ENCODE measurements at places on chromosomes 7 and 10.
A peak's percentile ranks its signal among the peaks of the same experiment; 100 is the strongest.

GRCh38 chr10:103177123-103177522 is 15.9 kb downstream of the NT5C2 start:
- DNase-seq = no peak

GRCh38 chr7:55365205-55365674 is at the start of gene LANCL2:
TSS of gene LANCL2 (plus strand) at chr7:55365337. CDS start at chr7:55366026, 689 bp downstream.
- peak; percentile 22 for DNase-seq

DNA sequence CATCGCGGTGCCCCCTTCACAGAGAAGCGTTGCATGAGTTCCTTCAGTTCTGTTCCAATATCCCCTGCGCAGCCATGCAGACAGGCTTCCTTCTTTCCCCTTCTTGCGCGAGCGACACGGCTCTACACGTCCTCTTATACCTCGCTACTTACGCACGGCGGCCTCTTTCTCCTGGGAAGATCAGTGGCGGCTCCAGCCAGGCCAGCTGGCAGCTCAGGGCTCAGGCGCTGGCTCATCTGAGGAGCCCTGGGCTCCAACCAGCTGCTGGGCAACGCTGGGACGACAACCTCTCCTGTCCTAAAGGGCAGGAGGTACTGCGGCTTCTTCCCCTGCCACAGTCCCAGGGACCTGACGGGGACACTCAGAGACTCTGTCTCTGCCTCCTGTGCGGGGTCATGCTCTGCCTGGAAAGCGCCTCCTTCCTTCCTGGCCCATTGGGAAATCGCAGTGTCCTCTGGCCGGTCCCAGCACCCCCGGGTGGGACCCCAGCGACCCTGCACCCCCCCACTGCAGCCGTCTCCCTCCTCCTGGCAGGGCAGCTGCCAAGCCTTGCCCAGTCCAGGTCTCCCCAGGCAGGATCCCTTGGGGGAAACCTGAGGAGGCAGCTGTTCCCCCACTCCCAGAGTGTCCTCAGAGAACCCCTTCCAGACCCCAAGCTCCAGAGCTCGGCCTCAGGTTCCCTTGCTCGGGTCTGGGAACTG is 5.0 kb upstream of the FAM20C start:
- DNase-seq = no peak

DNA sequence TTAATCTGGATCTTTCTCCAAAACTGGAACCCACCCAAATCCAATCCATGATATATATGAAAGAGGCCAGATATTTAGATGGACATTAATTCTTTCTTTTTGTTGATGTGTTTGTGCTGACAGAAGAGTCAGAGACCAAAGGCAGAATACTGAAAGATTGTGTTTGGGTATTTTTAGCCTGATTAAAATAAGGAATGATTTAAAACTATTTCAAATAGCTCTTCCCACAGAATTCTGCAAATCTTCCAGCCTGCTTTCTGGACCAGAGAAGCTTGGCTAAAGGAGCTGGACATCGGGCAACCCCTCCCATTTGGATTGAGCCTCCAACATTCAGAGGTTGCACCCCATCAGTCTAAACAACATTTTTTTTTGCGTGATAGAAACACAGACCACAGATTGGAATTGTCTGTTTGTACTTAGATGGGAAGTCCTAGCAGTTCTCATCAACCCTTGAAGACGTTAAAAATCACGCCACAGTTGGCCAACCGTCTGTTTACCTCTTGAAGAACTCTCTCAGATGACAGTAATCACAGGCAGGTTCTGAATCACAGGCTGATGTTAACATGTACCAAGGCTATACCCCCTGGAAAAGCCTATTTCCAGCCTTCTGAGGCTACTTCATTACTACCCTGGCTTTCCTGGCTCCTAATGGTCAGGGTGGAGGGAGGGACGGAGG is 155.2 kb upstream of the NRP1 start:
- DNase-seq = no peak

DNA sequence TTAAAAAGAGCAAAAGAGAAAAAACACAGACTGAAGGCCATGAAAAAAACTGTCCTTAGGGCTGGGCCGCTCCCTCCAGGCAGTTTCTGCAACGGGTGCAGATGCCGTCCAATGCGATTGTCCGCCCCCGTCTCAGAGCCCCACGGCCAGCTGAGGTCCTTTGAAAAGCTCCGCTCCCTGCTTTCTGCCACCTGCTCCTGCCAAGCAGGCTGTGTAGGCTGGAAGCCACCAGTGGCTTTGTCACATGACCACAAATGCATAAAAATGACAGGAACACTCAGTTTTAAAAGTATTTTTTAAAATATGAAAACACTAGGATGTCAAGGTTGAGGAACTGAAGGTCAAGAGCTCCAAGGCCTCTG is 71.7 kb downstream of the AMZ1 start:
- DNase-seq = no peak
